Activated naive CD8-positive, alpha-beta T cell treated with anti-CD3 and anti-CD28 coated beads, Interleukin-2, amount 50 U/mL, for 24 hours (primary cell): ENCODE measurements at places on chromosomes 5 and 9.

DNA sequence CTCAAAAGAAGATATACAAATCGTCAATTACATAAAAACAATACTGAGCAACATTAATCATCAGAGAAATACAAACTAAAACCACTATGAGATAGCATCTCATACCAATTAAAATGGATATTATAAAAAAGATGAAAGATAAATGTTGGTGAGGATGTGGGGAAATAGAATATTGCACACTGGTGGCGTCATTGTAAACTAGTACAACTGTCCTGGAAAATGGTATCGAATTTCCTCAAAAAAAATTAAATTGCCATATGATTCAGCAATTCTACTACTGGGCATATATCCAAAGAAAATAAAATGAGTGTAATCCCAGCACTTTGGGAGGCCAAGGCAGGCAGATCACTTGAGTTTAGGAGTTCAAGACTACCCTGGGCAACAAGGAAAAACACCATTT lies 326.0 kb upstream of the FTMT start:
- H3K36me3 ChIP-seq = no peaks in the 10 kb centered on the region
- DNase-seq = no peak
- H3K27me3 ChIP-seq = no peaks in the 10 kb centered on the region
- no peak overlapping the region for H3K4me3 ChIP-seq

- no peaks in the 10 kb centered on the region for H3K27me3 ChIP-seq
- DNase-seq = no peak
- no peak overlapping the region for H3K4me3 ChIP-seq
- no peak overlapping the region for H3K27ac ChIP-seq
- H3K4me1 ChIP-seq = no peaks in the 10 kb centered on the region
Measured at GRCh38 chr9:13267743-13268142, 11.7 kb downstream of the MPDZ start.

- no peaks in the 10 kb centered on the region for H3K27me3 ChIP-seq
- H3K27ac ChIP-seq = no peak overlapping the region
- no peaks in the 10 kb centered on the region for H3K4me1 ChIP-seq
- H3K4me3 ChIP-seq = no peak overlapping the region
- DNase-seq = no peak
Measured at GRCh38 chr5:179194941-179195381, 134.8 kb downstream of the ZNF354C start.

DNA sequence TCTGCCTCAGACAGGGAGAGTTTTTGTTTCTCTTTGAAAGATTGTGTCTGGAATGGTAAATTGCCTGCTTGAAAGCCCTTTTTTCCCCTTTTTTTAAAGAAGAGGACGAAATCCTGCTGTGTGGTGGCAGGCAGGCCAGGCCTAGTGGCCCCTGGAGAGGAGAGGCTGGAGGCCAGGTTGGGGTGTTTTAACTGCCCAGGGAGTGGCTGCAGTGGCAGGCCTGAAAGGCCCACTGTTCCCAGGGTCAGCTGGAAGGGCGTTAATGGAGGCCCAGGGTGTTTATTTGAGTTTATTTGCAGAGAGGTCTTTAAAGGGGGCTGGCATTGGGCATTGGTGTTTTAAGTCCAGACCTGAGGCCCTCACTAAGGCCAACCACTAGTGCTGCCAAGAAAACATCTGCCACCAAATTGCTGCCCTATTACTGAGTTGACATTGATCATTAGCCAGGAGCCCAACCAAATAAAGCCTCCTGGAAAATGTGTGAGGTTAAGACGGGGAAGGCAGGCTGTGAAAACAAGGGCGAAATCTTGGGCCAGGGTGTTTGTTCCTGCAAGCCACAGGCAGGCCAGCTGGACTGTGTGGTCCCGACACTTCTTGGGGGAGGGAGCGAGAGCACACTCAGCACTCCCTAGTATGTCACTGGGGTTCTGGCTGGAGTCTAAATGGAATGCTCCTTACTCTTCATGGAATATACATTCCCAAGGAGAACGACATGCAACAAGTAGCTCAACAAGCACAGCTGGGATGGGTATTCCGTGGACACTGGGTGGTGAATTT lies 5.0 kb downstream of the JADE2 start:
- H3K27ac ChIP-seq = peak overlapping the region; percentile 1
- no peak for DNase-seq
- no peak overlapping the region for H3K4me3 ChIP-seq
- peaks cover 3% of the 10 kb centered on the region for H3K36me3 ChIP-seq
- H3K27me3 ChIP-seq = no peaks in the 10 kb centered on the region
- peaks cover 76% of the 10 kb centered on the region for H3K4me1 ChIP-seq

DNA sequence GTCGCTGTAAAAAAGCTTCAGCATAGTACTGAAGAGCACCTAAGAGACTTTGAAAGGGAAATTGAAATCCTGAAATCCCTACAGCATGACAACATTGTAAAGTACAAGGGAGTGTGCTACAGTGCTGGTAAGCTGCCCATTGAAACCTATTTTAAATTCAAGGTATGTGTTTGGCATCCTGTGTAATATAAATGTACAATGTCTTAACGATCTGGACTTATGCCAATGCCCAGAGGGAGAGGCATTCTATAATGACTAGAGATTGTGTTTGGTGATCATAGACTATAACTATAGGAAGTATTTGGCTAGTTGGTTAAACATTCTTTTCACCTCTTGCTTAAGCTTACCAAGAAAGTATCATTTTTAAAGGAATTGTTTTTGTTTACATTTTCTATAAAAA lies 95.7 kb downstream of the INSL6 start:
- DNase-seq = no peak
- H3K4me1 ChIP-seq = no peaks in the 10 kb centered on the region
- H3K36me3 ChIP-seq = peaks cover 35% of the 10 kb centered on the region
- no peak overlapping the region for H3K4me3 ChIP-seq

DNA sequence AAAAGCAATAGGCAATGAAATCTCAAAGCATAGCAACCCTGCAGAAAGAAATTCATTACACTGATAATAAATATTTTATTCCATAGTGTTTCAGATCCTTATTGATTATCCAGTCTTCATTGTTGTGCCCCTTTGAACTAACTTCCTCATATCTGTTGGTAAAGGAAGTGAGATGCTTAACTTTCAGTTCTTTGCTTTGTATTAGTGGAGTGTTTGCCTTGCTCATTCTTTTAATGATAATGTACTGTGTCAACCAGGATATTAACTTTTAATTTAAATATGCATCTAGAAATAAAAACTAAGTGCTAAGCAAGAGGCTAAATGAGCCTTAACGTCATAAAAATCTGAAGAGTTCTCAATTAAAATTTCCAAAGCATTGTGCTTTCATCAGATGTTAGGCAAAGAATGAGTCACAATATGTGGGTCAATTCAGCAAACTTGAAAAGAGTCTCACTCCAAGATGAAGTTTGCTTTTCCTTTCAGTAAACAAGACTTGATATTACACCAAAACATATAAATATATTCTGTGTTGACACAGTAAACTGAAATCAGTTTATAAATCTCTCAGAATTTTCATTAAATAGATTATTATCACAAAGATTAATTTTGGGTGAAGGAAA lies 105.9 kb downstream of the GIN1 start:
- no peaks in the 10 kb centered on the region for H3K27me3 ChIP-seq
- no peak for DNase-seq
- peaks cover 49% of the 10 kb centered on the region for H3K36me3 ChIP-seq
- no peak overlapping the region for H3K4me3 ChIP-seq
- H3K27ac ChIP-seq = no peak overlapping the region
- H3K4me1 ChIP-seq = no peaks in the 10 kb centered on the region

DNA sequence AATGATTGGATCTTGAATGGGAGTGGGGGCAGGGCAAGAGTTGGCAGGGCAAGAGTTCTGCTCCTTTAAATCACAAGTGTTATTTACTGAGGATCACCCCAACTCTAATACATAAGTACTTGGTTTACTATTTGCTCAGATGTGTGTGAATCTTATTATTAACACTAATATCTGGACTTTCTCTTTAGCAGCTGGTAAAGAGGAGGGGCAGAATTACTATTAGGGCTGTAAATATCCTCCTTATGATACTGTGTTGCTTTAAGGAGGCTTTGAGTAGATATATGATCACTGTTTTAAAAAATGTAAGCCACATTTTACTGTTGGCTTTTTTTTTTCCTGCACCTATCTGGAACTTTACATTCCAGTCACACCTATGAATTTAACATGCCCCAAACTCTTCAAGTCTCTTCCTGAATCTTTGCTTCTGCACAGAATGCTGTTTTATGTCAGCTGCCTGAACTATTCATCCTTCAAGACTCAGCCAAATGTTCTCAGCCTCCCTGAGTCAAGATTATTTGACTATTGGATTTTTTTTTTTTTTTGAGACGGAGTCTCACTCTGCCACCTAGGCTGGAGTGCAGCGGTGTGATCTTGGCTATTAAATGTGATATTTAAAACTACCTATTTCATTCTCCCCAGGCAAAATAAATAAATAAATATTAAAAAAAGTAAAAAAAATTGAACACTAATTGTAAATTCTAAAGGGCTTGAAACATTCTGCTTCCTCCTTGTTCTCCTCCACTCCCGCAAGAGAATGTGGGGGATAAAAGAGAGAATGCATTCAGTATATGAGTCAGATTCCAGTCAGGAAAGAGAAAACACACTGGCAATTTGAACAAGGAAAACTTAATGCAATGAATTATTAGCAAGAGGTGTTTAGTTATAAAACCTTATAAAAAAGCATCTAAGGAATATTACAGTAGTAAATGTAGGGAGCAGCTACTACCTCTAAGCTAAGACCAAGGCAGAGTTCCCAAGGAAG lies 99.3 kb downstream of the FOCAD start:
- H3K27me3 ChIP-seq = no peaks in the 10 kb centered on the region
- no peak for DNase-seq
- no peaks in the 10 kb centered on the region for H3K4me1 ChIP-seq
- H3K4me3 ChIP-seq = no peak overlapping the region
- H3K36me3 ChIP-seq = peaks cover 13% of the 10 kb centered on the region

- H3K27me3 ChIP-seq = no peaks in the 10 kb centered on the region
- no peaks in the 10 kb centered on the region for H3K4me1 ChIP-seq
- H3K27ac ChIP-seq = no peak overlapping the region
- H3K36me3 ChIP-seq = no peaks in the 10 kb centered on the region
- DNase-seq = no peak
- no peak overlapping the region for H3K4me3 ChIP-seq
Measured at GRCh38 chr5:83375049-83375745, 96.3 kb upstream of the VCAN start.

DNA sequence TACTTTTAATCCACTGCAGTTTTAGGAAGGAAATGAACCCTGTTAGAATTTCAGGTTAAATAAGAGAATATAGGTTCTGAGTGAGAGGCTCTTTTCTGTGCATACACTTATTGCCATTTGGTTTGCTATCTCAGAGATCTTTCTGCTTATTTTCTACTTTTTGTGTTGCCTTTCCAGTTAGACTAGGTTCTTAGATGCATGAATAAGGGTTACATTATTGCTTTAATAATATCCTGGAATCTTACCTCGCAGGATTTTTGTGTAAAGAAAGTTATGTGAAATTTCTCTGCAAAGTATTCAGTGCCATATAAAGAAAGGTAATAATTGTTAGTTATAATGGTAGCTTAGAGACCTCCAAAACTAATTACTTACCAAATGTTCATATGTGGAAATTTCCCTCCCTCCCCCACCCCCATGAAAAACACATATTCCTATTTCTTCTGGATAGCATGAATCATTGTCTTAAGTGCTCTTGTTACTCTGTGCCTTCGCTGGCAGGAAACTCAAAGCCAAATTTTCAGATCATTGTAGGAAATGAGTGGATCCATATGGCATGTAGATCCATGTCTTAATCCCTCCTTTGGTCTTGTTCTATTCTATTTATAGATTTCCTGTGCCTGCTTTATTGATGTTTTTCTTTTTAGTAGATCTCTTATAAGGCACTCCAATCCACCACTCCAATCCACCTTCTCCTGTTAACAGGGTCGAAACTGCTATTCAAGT lies 2.7 kb upstream of the APBA1 start:
- peaks cover 22% of the 10 kb centered on the region for H3K27me3 ChIP-seq
- H3K27ac ChIP-seq = no peak overlapping the region
- H3K4me1 ChIP-seq = peaks cover 10% of the 10 kb centered on the region
- H3K36me3 ChIP-seq = no peaks in the 10 kb centered on the region
- H3K4me3 ChIP-seq = no peak overlapping the region

DNA sequence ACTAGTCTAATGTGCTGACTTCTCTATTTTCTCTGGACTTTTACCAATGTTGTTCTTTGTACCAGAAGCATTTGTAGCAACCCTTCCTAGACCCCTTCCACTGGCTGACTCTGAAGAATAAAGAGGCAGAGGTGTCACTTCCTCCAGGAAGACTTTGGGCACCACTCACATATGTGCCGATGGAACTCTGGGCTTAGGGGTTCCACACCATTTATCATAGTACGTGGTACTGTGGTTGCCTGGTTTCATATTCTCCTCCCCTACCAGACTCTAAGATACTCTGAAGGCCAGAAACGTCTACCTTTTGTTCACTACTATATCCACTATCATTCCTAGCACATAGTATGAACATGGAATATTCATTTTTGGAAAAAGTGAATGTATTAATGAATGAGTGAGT lies 88.0 kb downstream of the BNC2 start:
- H3K4me3 ChIP-seq = no peak overlapping the region
- no peaks in the 10 kb centered on the region for H3K27me3 ChIP-seq
- H3K27ac ChIP-seq = no peak overlapping the region
- DNase-seq = no peak
- no peaks in the 10 kb centered on the region for H3K36me3 ChIP-seq

DNA sequence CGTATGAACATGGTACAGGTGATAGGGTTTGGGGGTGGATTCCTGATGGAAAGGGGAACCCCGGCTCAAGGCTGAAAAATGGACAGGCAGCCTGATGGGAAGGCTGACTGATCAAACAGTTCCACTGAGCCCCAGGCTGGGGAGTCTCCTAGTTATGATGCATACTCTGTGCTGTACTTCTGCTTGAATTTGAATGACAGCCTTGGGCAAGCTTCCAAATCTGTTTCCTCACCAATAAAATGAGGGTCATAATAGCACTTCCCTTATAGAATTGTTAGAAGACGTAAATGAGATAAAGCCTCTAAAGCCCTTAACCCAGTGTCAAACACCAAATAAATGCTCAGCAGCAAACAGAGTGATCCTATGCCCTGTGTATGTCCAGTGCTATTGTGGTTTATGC lies 478.5 kb upstream of the DMAC1 start:
- no peak overlapping the region for H3K27ac ChIP-seq
- no peaks in the 10 kb centered on the region for H3K27me3 ChIP-seq
- no peaks in the 10 kb centered on the region for H3K36me3 ChIP-seq
- DNase-seq = no peak
